Vagina (tissue), 2 donors: ENCODE measurements at places on chromosomes 4 and X.

- no peak for DNase-seq
Observed at GRCh38 chrX:96394598-96394997, 290.0 kb upstream of the DIAPH2 start.

DNA sequence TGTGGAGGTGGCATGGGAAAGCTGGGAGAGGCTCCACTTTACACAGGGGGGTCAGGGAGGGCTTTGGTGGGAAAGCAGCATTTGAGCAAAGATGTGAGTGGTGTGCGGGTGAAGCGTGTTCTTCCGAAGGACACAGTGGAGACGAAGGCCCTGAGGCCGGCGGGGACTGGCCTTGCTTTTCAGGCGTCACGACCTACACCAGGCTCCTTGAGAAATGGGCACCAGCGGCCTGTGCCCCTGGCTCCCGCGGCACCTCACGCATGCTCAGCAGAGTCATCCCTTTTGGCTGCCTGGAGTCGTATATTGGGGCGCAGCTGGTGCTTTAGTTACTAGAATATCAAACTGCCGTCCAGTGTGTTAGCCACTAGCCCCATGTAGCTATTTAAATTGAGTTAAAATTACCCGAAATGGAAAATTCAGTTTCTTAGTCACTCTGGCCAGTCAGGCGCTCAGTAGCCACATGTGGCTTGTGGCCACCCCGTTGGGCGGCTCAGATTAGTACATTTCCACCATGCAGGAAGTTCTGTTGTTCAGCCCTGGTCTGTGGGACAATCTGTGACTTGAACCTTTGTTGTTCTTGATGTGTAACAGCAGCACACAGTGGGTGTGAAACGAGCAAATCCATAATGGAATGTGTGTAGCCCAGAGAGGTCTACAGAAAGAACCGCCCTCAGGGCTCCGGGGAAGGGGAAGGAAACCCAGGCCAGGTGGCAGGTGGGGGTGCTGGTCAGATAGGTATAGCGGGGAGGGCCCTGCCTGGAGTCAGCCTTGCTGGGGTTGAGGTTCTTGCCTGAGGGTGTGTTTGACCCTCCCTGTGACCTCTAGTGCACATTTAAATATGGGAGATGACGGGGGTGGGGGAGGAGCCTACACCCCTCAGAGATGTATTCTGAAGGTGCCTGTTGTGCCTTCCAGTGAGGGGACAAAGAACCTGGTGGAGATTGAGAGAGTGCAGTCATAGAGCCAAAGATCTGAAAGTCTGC, 30.4 kb downstream of the TBC1D14 start:
- DNase-seq, result no peak

- no peak for DNase-seq
Observed at GRCh38 chr4:8666581-8666980, 74.0 kb downstream of the CPZ start.

DNA sequence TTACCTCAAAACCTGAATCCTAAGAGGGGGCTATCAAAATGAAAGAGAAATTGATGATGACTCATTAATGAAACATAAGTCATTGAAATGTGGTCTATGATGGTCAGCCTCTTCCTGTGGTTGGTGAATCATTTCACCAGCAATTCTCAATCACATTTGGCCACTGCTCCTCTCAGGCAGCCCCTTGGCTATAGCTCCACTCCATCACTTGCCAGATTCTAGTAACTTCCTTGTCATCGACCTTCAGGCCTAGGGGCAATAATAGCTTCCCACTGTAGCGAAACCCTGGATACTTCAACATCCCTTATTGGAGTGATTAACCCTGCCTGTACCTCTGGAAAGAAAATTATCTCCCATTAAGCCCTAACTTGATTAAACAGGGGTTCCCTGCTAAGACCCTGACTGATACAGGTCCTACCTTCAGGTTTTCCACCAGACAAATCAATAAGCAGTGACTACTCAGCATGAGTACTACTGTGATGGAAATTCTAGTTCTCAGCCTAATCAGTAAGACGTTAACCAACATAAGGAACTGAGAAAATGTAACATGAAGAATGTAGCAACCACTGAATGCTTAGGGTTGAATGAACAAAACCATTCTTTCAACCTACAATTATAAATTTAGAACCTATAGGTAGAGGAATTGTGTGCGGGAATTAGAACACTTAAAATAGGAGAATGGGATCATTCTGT, 30.4 kb downstream of the ADH7 start:
- no peak for DNase-seq

GRCh38 chr4:164906368-164906767, 29.4 kb downstream of the APELA start:
- no peak for DNase-seq
